Activated T-cell treated with anti-CD3 and anti-CD28 coated beads, Interleukin-2, amount 50 U/mL, for 1 hour (primary cell): ENCODE measurements at places on chromosomes 3 and 15.

GRCh38 chr15:47870956-47871625 is 153.8 kb downstream of the SEMA6D start:
- no peak for DNase-seq

GRCh38 chr3:140296796-140297352 is 361.9 kb downstream of the CLSTN2 start:
- DNase-seq: no peak

DNA sequence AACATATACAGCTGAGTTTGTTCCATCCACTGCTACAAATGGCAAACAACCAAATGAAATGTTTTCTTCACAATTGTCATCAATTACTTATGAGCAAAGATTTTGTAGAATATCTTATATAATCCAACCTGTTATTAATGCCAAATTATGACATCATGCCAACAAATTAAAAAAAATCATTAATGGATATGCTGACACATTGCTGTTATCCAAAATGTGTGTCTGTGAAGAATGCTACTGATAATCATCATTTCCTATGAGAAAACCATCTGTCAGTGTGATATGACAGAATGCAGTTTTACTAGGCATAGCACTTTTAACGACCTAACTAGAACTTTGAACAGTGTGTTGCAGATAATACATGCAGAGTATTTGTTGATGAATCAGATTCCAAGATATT is 556.5 kb upstream of the KCNMB2 start:
- no peak for DNase-seq

GRCh38 chr3:197874064-197874463 is 75.9 kb upstream of the RPL35A start:
- DNase-seq: no peak

- no peak for DNase-seq
Observed at GRCh38 chr3:136350557-136350956, 100.4 kb downstream of the PCCB start.

DNA sequence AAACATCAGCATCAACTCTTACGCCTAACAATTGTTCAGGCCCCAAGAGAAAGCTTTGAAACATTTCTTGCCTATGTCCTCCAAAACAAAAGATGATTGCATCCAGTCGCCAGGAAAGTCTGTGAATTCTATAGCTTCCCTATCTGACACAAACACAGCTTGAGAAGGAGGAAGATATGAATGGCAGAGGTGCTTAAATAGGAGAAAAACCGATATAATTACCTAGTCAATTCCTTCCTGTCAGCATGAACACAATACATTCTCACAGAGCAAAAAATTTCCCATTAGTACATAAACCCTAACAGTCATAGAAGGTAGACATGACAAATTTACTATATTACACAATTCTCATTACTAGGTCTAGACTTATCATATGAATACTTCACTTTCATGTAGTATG is 326.5 kb downstream of the CGGBP1 start:
- DNase-seq: no peak
